ENCODE measurements at places on chromosomes 2 and 18.

- no peak for DNase-seq
Measured at GRCh38 chr18:11042247-11042646, 107.1 kb downstream of the PIEZO2 start.

GRCh38 chr18:61556316-61556715 lies 223.1 kb downstream of the CDH20 start:
- DNase-seq, result no peak

DNA sequence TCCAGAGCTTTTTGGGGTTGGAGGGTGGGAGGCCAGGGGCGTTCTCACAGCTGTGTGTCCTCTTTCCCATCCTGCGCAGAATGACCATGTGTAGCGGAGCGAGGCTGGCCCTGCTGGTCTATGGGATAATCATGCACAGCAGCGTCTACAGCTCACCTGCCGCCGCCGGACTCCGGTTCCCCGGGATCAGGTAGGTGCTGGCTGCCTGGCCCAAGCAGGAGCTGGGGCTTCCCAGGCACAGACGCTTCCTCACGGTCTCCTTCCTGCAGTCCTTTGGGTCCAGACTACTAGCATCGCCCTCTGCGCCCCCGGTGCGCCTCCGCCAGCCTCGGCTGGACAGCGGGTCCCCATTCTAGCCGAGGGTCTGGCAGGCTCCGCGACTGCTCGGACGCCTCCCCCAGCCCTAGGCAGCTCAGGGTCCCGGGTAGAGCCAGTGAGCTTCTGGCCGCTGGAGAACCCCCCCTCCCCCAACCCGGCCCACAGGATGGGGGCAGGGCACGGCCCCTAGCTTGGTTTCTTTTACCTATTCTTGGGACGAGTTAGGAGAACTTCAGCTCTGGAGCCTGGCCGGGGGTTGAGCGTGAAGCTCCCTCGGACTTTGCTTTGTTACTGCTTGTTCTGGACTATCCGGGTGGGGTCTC lies 756 bp downstream of the ADCYAP1 start:
- no peak for DNase-seq

DNA sequence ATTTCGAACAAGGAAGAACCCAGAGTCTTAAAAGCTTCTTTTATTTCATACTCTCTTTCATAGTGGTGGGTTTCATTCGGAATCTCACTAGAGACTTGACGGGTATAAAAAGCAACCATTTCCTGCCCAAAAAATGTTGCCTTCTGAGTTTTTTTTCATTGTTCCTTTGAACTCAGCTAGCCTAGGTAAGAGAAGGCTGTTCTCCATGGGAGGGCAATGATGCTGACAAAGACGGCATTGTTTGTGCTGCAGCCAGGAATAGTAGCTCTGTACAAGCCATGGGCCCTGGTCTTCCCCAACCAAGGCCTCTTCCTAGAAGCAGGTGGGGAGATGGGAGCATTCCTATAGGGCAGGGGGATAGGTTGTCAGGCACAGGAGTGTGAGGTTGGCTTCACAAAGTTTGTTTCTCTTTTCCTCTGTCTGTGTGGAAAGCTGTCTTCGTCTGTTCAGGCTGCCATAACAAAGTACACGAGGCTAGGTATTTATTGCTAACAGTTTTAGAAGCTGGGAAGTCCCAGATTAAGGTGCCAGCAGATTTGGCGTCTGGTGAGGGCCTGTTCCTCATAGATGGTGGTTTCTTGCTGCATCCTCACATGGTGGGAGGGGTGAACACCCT lies 405.1 kb downstream of the NBAS start:
- DNase-seq, result no peak

- DNase-seq, result no peak
Measured at GRCh38 chr18:23438608-23439366, 14.3 kb upstream of the RIOK3 start.

GRCh38 chr18:43054815-43055519 lies 60.5 kb downstream of the RIT2 start:
- DNase-seq, result no peak

DNA sequence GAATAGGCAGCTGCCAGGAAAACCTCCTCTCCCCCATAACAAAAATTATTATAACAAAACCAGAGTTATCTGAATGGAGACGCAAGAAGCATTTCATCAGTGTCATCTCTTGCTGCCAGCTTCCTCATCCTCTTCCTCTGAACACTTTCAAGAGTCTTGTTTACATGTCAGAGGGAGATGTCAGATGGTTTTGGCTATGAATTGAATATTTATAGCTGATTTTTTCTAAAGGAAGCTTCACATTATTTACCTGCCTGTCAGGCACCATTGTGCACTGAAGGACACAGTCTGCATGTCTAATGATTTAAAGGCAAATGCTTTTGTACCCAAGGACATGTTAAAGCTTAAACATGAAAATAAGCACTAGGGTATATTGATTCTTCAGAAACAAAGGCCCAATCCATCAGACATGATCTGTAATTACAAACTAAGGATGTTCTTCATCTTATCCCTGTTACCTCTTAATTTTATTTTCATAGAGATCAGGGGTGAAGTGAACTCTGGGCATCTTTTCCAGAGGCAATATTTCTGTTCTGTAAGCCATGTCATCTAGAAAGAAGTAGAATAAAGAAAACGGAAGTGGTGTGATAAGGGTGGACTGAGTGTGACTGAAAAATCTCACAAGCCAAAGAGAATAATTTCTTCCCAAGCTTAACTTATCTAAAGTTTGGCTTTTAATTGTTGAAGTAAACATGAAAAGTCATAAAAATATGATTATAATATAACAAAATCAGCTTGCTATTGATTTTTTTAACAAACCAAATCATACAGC lies 168.7 kb downstream of the ANKRD44 start:
- no peak for DNase-seq

- no peak for DNase-seq
Measured at GRCh38 chr2:120230515-120231471, 7.6 kb upstream of the TMEM185B start.

GRCh38 chr2:99507937-99508818 lies 18.4 kb upstream of the REV1 start:
- no peak for DNase-seq

GRCh38 chr18:79569720-79570119 lies 109.9 kb upstream of the CTDP1 start:
- DNase-seq, result no peak

DNA sequence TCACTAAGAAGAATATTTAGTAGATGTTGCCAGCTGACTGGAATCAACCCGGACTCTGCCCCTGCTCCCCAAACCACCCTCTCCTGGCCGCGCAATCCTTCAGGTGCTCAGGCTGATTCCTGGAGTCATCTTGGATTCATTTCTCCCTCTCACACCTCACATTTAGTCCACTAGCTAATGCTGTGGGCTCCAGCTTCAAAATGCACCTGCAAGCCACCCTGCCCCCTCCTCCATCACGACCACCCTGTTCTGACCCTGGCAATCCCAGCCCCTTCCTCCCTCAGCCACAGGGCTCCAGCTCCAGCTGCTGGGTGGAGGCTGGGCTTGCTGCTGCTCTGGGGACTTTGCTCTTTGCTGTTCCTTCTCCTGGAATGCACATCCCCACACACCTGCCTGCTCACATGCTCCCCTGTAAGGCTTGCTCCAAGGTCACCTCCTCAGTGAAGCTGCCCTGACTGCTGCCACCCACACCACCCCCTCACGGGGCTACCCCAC lies 61.3 kb upstream of the SH3RF3 start:
- no peak for DNase-seq
